HFFc6 (cell line): ENCODE measurements at places on chromosomes 7 and 10. TPM values are rescaled to one million over a fixed set of nuclear protein-coding genes. Genes with fewer than 3 reads are reported as not detected.

The PNLIPRP1 gene
- total RNA-seq, result not detected in 3 replicates

The ARMC3 gene
- total RNA-seq, result not detected in 3 replicates

DNA sequence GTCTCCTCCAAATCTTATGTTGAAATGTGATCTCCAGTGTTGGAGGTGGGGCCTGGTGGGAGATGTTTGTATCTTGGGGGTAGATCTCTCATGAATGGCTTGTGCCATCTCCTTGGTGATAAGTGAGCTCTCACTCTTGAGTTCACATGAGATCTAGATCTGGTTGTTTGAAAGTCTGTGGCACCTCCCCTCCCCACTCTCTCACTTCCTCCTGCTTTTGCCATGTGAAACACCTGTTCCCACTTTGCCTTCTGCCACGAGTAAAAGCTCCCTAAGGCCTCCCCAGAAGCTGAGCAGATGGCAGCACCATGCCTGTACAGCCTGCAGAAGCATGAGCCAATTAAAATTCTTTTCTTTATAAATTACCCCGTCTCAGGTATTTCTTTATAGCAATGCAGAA is 23.5 kb downstream of the TMEM229A start:
- no peak for DNase-seq
- no peaks in the 10 kb centered on the region for H3K36me3 ChIP-seq
- H3K27ac ChIP-seq, result no peak overlapping the region
- H3K4me1 ChIP-seq, result no peaks in the 10 kb centered on the region
- no peaks in the 10 kb centered on the region; the same call in 1 of the 2 replicates for H3K27me3 ChIP-seq

GRCh38 chr10:91574236-91574635 is 58.6 kb downstream of the PPP1R3C start:
- no peaks in the 10 kb centered on the region for H3K27me3 ChIP-seq
- H3K4me1 ChIP-seq, result peaks cover 53% of the 10 kb centered on the region
- H3K36me3 ChIP-seq, result no peaks in the 10 kb centered on the region

GRCh38 chr10:7046615-7047014 is 364.2 kb downstream of the SFMBT2 start:
- H3K27ac ChIP-seq, result no peak overlapping the region
- H3K27me3 ChIP-seq, result no peaks in the 10 kb centered on the region; the same call in 1 of the 2 replicates
- no peak for DNase-seq
- no peaks in the 10 kb centered on the region for H3K4me1 ChIP-seq

DNA sequence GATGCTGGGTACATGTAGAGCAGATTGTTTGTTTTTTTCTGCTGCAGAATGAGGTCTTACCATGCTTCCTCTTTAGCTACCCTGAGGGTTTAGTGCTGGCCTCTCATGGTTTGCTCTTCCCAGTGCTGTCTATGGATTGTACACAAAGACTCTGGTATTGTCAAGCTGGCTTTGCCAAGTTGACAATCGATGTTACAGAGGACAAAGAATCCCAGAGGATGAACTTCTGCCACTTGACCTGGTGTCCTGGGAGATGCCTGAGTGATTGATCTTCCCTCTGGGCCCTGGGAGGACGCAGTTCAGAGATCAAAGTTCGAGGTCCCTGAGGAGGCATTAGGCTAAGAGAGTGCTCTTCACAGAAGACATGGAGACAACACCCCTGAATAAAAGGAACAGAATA is 865.4 kb downstream of the CCSER2 start:
- H3K4me1 ChIP-seq, result no peaks in the 10 kb centered on the region
- DNase-seq, result no peak
- H3K27ac ChIP-seq, result no peak overlapping the region
- no peak overlapping the region for H3K4me3 ChIP-seq
- no peaks in the 10 kb centered on the region; the same call in 1 of the 2 replicates for H3K27me3 ChIP-seq
